ENCODE measurements at places on chromosomes 7 and 10.
A peak's percentile ranks its signal among the peaks of the same experiment; 100 is the strongest.

DNA sequence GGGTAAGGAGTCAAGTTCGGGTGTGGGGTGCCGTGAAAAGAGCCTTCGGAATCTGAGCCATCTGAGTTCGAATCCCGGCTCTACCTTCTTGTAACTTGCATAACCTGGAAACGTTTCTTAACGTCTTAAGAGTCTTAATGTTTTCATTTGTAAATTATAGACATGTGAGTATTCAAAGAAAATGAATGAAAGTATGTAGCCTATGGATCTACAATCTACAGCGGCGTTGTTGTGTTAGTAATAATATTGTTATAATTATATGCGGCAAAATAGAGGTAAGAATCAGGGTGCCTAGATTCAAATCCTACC, 559 bp downstream of the VTI1A start:
- DNase-seq: no peak

DNA sequence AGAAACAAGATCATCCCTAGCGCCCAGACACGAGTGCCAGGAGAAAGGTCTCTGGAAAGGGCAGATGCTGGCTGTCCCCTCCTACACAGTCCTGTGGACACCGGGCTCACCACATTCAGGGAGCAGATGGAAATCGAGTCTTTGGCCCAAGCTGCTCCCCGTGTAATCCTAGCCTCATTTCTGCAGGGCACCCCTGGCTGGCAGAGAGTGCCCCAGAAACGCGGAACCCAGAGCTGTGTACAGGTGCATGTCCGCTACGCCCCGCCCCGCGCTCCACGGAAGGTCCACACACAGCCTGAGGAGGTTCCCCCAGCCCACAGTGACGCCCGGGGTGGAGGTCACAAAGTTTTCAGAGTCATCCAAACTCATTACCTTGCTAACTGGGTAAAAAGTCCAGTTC, 202.8 kb downstream of the MAD1L1 start:
- DNase-seq: no peak

DNA sequence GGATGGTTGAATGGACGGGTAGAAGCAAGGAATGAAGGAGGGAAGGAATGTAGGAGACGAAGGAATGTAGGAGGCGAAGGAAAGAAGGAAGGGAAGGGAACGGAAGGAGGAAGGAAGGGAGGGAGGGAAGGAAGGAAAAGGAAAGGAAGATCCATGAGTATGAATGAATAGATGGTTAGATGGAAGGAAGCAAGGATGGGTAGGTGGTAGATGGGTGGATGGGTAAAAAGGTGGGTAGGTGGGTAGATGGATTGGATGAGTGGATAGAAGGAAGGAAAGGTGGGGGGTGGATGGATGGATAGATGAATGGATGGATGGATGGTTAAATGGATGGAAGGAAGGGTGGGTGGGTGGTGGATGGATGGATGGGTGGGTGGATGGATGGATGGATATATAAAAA, 77.4 kb downstream of the RGS10 start:
- DNase-seq: no peak

DNA sequence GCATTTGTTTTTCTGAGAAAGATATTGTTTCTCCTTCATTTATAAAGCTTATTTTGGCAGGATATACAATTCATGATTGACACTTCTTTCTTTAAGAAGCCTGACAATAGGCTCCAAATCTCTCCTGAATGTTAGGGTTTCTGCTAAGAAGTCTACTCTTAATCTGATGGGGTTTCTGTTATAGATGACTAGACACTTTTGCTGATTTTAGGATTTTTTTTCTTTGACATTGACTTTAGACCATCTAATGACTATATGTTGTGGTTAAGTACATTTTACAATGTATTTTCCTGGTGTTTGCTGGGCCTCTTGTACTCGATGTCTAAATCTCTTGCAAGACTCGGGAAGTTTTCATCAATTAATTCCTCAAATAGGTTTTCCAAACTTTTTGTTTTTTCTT, 321.8 kb upstream of the SMIM30 start:
- no peak for DNase-seq

GRCh38 chr7:54689394-54690049, 69.5 kb downstream of the SEC61G start:
- DNase-seq: no peak

DNA sequence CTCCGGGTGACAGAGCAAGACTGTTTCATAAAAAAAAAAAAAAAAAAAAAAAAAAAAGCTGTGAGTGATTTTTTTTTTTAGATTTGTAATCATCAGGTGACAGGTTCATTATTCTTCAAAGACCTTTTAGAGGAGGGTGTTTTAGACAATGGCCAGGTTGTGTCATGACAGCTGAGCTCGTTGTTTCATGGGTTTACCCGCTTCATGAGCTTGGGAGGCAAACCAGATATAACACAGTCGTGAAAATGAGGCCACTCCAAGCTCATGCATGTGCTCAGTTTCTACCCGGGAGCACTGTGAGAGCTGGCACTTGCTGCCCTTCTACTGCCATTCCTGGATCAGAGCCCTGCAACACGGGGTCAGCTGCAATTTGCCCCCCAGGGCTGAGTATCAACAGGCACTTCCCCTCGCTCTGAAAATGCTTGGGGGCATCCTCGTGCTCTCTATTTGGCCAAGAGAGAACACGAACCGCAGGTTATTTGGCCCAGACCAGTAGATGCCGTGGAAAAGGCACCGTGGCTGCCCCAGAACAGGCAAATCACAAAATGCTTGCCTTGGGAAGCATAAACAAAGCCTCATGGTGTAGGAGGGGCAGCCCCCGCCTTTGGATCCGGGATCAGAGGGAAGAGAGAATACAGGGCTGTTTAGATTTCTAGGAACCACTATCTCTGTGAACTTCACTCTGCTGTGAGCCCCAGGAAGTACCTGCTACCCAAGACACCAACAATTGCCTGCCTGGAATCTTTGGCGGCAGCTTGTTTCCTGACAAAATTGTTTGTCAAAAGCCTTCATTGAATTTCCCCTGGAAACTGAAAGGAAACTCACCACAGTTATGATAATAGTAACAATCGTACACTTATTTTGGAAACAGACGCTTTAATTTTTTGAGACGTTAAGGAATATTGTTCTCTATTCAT, 371.0 kb downstream of the FRMD4A start:
- no peak for DNase-seq

- DNase-seq: no peak
These were observed 639.4 kb downstream of the CALN1 start for GRCh38 chr7:71772779-71773178.

GRCh38 chr10:10914144-10914543, 103.5 kb upstream of the CELF2 start:
- DNase-seq: no peak

GRCh38 chr10:60187691-60188090, 202.0 kb downstream of the ANK3 start:
- no peak for DNase-seq

DNA sequence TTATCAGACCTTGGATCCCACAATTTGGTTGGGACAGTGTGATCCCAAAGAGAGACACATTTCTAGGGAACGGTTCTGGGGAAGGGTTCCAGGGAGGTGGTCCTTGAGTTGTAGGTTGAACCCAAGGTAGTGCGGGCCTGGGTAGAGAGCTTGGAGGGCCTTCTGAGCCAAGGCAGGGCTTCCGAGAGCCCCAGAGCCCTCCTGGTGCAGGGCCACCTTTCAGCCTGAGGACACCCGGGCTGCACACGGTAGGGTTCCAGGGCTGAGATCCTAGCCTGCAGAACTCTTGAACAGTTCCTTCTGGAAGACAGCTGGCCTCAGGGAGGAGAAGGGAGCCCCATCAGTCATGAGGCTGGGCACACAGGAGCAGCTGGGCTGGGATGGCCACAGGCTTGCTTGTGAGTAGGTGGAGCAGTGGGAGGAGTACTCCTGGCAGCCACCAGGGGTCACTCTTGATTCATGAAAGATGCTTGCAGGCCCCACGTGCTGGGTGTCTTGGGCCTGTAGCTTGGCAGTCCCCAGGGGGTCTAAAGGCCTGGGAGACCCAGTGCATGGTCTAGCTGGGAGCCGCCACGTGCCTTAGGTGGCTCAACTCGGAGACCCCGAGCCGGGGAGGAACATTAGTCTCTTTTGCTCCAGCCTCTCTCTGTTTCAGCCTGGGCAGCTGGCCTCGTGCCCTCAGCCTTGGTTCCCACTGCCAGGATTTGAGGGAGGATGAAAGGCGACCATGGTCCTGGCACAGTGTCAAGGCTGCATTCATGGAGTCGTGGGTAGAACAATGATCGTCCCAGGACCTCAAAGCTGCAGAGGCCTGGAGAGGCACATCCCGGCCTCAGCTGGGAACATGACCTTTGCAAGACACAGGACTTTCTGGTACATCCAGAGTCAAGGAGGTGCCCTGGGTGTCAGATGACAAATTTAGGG, 381.6 kb downstream of the TYW1 start:
- peak; percentile 10 for DNase-seq

DNA sequence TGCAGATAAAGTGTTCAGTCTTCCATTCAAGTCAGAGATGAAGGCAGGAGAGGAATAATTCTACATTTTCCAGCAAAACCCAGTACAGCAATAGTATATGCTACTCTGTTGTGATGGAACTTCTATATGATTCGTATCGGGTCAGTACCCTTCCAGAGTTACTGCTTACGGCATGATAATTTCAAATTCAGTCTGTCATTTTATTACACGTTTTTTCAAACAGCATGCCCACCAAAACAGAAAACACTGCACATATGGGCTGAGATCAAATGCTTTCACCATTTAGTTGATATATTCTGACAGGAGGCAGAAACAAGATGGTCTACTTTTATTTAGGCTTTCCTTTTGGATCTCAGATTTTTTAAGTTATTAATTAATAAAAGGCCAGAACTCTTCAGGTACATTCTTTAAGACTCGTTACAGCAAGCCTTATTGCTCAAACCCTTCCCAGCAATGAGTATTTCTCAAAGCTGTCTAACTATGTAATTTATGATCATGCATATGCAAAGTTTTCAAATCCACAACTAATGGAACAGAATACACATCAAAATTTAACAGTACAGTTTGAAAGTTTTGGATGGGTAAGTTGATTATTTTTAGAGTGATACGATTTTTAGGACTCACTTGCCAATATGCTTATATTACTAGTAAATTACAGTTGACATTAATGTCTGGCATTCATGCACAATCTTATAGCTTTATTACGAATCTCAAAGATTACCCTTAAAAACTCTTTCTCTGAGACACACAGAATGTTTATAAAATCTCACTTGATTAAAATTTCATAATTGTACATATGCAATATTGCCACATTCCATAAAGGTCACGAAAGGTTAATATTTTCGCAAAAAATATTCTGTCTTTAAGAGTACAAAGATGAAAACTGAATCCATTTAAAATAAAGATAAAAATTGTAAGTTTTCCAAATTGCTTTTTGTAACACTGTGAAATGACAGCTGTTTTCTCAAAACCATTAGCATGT, 91.0 kb downstream of the ANK3 start:
- no peak for DNase-seq

DNA sequence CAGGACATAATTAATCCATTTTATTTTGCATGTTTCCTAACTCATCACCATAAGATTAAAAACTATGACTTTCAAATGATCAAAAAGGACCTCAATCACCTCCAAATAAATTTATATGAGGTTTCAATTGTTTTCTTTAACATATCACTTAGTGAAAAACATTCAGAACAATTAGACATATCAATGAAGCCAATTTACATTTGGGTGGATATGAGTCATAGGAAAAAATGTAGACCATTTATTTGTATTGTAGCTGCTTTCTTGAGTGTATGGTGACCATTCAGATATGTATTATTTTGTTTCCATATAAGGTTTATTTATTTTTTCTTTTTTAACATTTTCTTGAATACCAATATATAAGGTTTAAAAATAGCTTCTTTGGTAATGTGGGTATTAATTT, 13.3 kb upstream of the EXOC6 start:
- DNase-seq: no peak

- no peak for DNase-seq
These were observed 27.9 kb downstream of the TFPI2 start for GRCh38 chr7:93862651-93863050.

- DNase-seq: no peak
These were observed 1.6 kb upstream of the COPS6 start for GRCh38 chr7:100087055-100087750.

GRCh38 chr10:74500026-74500704, 326.2 kb upstream of the KAT6B start:
- no peak for DNase-seq

DNA sequence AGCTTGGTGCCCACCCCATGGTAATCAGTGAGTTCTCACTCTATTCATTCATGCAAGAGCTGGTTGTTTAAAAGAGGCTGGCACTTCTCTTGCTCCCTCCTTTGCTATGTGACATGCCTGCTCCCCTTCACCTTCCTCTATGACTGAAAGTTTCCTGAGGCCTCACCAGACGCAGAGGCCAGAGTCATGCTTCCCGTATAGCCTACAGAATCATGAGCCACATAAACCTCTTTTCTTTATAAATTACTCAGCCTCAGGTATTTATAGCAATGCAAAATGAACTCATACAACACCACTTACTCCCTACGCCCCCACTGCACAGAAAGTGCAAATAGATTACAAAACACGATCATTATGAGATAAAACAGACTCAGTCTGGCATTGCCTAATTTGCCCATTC, 39.0 kb downstream of the SEC61G start:
- no peak for DNase-seq

DNA sequence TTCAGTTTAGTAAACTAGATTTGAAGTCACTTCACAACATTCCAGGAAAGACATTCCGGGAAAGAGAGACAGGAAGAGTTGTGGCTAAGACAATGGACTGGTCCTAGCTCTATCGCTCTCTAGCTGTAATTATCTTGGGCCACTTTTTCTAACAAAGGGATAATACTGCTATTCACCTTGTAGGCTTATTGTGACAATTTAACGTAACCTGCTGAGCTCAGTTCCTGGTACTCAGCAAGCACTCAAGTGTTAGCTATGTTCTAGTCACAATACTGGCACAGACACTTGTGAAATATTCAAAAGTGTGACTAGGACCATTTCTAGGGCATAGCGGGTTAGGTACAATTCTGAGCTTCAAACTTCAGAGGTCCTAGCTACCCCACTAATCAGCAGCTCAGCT, 12.0 kb upstream of the NRCAM start:
- DNase-seq: no peak

GRCh38 chr10:44369854-44370253, 15.0 kb downstream of the CXCL12 start:
- no peak for DNase-seq

GRCh38 chr7:84497873-84498272, 303.3 kb upstream of the SEMA3A start:
- DNase-seq: no peak

All from nucleus accumbens (tissue), 56 donors.